ENCODE measurements at places on chromosomes 7 and 10. TPM values are rescaled to one million over a fixed set of nuclear protein-coding genes. Genes with fewer than 3 reads are reported as not detected.

DNA sequence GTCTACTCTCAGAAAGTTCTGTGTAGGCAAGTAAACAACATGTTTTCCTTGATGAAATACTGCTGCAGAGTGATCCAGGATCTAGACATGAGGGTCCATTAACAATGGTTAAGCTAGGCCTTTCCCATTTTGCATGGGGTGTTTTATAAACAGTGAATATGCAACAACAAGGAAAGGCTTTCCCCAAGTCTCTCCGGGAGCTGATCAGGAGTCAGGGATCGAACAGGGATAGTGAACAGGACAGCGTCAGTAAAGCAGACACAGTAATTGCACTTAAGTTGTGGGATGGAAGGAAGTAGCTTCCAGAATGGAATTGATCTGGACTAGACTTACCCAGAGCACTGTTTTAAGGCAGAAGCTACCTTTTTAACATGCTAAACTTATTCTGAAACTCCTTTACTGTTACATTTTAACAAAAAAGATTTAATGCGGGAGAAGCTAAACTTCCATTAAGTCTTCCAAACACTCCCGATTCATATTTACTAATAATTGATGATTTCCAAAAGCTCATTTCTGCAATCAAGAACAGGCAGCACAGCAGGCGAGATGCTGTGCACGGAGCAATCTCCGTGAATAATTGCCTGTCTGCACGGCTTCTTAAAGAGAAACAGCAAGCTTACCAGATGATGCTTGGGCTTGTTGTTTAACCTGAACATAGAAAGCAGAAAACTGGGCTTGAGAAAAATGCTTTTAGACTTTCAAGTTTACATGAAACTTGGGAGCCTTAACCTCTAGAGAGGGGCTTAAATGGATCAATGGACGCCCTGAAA is 50.3 kb upstream of the DOCK1 start:
- no peak for DNase-seq

DNA sequence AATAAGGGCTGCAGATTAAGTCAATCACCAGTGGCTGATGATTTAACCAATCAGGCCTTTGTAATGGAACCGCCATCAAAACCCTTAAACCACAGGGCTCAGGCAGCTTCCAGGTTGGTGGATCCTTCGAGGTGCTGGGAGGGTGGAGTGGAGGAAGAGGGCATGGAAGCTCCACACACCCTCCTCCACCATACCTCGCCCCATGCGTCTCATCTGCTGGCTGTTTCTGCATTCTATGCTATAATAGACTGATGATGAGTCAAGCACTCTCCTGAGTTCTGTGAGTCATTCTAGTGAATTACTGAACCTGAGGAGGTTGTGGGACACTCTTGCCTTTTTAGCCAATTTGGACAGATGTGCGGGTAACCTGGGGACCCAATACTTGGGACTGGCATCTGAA is 43.9 kb downstream of the CHST15 start:
- DNase-seq: peak; percentile 40

- peak; percentile 23 for DNase-seq
These were observed 424.2 kb upstream of the CNTNAP2 start for GRCh38 chr7:145692237-145692950.

DNA sequence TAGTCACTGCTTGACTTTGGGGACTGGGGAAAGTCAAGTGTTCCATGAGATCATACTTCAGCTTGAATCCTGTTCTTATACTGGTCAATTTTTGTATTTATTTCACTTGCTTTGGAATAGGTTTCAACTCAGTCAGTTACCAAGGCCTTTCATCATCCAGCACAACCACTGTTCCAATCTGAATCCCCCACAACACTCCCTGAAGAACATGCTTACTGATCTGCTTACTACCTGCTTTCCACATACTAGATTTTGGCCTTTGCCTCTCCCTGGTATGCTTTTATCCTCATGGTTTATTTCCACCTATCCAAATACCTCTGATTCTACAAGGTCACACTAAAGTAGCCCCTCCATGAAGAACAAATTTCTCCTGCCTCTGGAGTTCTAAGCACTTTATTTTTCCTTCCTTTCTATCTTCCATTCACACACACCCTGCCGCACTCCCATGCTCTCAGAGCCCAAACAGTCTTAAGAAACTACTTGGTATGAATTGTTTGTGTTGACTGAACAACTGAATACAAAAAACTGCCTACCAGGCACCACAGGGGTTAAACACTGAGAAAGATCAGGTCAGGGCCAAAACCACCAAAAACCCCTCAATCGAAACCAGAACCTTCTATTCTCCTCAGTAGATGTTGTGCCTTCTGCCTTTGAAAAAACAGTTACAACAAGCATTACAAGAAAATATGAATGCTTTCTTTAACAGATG is 178.1 kb downstream of the AVL9 start:
- no peak for DNase-seq

DNA sequence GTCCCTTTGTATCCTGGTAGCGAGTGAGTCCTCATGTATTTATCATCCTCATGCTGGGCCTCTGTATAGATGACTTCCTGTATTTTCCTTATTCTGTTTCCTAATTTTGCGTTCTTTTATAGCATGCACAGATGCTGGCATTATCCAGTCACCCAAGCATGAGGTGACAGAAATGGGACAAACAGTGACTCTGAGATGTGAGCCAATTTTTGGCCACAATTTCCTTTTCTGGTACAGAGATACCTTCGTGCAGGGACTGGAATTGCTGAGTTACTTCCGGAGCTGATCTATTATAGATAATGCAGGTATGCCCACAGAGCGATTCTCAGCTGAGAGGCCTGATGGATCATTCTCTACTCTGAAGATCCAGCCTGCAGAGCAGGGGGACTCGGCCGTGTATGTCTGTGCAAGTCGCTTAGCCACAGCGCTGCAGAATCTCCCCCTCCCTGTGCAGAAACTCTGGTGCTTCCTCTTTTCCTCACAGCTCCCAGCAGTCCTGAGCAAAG is 183.1 kb upstream of the PRSS58 start:
- peak; percentile 24 for DNase-seq

DNA sequence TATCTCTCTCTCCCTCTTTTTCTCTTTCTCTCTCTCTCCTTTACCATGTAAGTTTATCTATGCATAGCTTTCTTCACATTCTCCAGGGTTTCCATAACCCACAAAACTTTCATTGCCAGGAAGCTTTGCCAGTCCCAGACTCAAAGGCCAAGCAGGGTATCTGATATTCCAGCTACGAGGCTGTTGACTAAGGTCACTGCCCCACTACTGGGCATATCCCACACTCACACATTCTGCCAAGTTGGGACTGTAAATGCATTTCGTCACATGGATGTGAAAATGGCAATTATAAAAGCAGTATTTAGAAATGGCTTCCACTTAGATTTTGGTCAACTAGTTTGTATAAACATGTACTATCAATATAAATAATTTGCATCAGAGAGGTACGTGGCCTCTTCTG is 43.3 kb upstream of the SEPTIN7 start:
- DNase-seq: no peak

LIPJ gene
- not detected for total RNA-seq

GRCh38 chr7:45921699-45922519 is 837 bp upstream of the IGFBP3 start:
- DNase-seq: peak; percentile 54

DNA sequence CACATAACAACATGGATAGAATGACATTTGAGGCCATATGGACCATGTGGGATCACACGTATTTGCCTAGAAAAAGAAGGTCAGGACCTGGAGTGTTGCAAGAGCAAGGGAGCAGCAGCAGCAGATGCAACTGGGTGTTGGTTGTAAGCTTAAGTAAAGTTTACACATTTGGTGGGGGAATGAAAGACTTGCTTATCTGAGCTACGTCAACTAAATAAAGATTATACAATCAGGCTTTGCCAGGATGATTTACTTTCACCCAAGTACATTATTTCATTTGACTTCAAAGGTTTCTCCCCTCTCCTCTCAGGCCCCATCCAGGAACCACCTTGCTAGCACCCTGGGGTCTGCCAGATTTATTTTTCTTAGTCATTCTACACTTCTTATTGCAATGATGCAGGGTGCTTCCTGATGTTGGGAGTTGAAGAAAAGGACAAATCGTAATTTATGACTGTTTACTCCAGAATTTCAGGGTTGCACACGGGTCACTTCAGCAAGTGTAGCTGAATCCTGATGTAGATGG is 591.9 kb upstream of the IGFBP3 start:
- peak; percentile 69 for DNase-seq

DNA sequence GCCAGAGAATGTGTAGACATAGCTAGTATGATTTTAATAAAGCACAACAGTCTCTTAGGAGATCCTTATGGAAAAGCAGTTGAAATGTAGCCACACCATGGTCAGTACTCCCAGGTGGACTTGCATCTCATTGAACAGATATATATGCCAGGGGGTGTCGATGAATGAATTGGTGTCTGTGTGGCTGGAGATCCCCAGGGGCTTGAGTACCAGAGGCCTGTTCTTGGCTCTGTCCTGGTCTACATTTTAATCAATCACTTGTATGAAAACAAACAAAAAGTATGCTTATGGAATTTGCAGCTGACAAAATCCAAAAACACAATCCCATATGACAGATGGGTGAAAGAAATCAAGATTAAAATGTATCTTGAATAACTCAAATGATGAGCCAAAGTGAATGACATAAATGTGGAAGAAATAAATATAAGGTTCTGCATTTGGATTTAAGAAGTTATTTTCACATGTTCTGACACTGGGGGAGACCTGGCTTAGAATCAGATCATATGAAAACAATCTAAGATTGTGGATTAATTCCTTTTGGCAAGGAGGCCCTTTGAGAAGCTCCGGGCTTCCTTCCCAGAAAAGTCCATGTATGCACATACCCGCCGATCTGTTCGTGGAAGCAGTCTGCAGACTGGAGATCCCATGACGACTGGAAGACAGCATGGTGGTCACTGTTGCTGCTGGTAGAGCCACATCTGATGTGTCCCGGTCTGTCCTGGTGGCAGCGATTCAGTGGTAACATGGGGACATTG is 15.6 kb downstream of the CLEC2L start:
- no peak for DNase-seq

GRCh38 chr10:79268742-79269141 is 78.5 kb upstream of the PPIF start:
- DNase-seq: peak; percentile 72

- DNase-seq: no peak
These were observed 228.7 kb downstream of the CHRM2 start for GRCh38 chr7:137097111-137097510.

BTBD16 gene
- total RNA-seq: not detected

DNA sequence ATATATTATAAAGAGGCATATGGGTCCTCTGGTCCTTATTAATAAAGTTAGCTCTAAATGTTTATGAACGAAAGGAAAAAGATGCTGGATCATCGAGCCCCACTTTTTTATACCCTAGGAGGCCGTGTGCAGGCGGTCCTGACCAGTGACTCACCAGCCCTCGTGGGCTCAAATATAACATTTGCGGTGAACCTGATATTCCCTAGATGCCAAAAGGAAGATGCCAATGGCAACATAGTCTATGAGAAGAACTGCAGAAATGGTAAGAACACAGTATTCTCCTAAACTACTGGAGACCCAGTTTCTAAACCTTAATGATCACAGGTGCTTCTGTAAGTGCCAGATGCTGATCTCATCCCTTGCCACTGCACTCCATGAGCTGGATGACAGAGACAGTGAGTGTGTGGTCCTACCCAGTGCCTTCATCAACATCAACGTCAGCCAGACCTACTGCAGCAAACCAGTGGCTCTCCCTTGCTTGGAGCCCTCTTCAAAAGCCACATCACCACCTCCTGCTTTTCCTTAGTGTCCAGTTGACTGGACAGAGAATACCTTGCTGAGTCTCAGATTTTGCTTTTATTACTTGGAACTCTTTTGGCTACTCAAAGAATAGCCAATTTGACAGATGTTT is 7.6 kb downstream of the GPNMB start:
- peak; percentile 86 for DNase-seq

KCNIP2 gene
- total RNA-seq: 2.8 TPM

GRCh38 chr10:126199221-126199998 is 188.9 kb downstream of the ADAM12 start:
- peak; percentile 95 for DNase-seq

PNLIPRP1 gene
- total RNA-seq: not detected

CALCR gene
- total RNA-seq: 0.98 TPM

DNA sequence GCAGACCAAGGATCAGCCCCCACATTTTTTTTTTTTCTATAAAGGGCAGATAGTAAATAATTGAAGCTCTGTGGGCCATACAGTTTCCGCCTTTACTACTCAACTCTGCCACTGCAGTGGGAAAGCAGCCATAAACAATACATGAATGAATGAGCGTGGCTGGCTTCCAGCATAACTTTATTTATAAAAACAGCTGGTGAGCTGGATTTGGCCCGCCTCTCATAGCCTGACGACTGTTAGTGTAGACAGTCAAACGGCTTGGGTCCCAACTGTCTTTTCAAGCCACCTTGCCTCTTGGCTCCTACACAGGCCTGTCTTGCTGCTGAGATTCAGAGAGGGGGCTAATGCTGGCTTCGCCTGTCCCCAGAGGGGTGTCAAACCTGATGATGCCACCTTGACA is 169.8 kb upstream of the GPR26 start:
- DNase-seq: no peak

- DNase-seq: no peak
These were observed 100.1 kb downstream of the ST7 start for GRCh38 chr7:117053432-117053831.

DNA sequence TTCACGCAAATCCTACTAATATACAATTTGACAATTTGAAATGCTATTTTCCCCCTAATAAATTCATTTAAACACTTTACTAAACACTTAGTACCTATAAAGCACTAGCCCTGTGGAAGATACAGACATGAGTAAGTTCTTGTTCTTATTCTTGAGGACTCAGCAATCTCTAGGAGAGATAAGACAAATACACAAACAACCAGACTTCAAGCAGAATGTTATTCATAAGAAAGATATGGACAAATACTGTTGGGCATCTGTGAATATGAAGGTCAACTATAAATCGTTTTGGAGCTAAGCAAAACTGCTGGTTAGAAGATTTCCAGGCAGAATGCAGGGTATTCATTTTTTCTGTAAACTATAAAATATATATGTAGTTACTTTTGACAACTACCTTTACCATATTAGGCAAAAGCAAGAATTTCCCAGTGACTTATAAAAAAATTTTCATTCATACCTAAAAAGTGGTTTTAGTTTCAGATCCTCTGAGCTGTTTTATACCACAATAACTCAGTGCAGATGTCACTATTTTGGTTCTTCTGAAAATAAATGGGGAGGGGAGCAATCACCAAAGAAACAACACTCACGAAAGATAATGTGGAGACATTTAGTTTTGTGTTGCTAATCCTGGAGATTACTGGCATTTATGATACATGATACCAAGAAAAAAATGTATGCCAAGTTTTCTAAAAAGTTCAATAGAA is 3.8 kb downstream of the VPS41 start:
- DNase-seq: no peak
